Mesothelial cell of epicardium (in vitro differentiated cells): ENCODE measurements at places on chromosomes 16 and 17.

DNA sequence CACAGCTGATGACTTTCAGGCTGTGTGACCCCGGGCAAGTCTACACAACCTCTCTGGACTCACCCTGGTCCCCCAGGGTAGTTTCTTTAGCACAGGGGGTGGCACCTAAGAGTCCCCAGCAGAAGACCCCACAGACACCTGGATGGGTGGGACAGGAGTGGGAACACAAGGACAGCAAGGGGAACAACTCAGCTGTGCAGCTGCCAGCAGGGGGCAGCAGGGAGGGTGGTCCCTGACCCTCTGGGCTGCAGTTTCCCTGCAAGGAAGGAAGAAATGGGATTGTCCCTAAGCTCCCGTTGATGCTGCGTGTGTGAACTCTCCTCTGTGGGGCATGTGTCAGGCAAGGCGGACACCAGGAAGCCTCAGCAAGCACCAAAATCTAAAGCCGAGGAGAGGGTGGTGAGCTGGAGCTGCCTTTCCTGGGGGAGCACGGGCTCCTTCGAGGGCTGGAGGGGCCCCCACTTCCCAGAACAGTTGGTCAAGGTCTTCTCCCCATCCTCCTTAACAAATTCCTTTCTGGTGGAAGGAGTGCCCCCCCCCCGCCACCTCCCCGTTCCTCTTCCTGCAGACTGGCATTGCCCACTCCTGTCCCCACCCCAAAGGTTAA is 24.1 kb upstream of the CDH5 start:
- DNase-seq: no peak

DNA sequence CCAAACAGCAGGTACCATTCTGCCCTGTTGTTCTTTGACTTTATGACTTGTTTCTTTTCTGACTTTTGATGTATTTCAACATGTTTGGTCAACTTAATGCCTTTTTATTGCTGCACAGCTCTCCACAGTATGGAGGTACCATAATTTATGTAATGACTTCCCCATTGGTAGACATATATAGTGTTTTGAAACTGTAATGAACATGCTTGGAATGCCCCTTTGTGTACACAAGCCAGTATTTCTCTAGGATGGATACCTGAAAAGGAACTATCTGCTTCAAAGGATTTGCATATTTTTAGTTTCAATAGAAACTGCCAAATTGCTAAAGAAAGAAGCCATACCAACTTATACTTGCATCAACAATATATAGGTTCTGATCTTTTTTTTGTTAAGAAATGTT is 66.1 kb downstream of the NOG start:
- DNase-seq: no peak

DNA sequence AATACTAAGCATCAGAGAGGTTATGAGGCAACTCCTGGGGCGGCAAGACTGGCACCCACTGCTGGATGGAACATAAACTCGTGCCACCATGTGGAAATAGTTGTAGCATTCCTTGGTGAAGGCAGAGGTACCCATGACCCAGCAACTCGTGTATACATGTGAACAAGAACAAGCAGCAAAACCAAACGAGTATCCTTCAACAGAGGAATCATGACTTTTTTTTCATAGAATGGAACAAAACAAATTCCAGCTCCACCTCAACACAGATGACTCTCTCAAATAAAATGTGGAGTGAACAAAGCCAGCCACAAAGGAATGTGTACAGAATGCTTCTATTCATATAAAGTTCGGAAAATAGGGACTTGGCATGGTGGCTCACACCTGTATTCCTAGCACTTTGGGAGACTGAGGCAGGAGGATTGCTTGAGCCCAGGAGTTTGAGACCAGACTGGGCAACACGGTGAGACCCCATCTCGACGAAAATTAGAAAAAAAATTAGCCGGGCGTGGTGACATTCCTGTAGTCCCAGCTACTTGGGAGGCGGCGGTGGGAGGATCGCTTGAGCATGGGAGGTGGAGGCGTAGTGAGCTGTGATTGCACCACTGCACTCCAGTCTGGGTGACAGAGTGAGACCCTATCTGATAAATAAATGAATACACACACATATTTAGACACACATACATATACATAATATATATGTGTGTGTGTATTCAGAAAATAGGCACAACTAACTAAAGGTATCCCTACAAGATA is 35.3 kb downstream of the B9D1 start:
- DNase-seq: no peak

DNA sequence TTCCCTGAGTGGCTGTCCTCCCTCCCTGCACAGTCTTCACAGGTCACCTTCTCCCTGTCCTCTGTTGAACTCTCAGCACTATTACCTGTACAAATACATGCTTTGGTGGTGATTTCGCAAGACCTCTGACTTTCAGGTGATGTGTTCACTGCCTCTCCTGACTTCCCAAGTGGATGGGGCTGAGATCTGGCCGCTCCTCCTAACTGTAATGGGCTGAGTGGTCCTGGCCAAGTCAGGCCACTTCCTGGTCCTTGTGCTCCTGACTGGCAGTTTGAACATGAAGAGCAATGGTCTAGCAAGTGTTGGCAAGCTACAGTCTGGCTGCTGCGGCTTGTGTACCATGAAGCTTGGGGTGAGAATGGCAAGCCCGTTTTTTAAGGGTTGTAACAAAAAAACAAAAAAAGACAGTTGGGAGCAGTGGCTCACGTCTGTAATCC is 11.7 kb upstream of the TMED6 start:
- DNase-seq: no peak

DNA sequence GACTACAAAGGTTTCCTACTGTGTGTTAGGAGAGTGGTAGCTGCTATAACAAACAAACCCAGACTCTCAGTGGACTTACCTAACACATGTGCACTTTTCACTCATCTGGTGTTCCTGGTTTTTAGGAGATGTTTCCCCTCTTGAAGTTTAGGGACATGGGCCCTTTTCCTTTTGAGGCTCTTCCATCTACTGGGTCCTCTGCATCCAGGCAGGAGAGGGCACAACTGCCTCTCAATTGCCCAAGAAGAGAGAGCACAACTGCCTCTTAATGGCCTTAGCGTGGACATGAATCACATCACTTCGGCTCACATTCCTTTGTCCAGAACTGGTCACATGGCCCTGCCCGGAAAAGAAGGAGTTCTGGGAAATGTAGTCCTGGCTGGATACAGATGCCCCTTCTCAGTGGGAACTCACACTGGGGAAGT is 9.8 kb upstream of the TNRC6C start:
- no peak for DNase-seq

DNA sequence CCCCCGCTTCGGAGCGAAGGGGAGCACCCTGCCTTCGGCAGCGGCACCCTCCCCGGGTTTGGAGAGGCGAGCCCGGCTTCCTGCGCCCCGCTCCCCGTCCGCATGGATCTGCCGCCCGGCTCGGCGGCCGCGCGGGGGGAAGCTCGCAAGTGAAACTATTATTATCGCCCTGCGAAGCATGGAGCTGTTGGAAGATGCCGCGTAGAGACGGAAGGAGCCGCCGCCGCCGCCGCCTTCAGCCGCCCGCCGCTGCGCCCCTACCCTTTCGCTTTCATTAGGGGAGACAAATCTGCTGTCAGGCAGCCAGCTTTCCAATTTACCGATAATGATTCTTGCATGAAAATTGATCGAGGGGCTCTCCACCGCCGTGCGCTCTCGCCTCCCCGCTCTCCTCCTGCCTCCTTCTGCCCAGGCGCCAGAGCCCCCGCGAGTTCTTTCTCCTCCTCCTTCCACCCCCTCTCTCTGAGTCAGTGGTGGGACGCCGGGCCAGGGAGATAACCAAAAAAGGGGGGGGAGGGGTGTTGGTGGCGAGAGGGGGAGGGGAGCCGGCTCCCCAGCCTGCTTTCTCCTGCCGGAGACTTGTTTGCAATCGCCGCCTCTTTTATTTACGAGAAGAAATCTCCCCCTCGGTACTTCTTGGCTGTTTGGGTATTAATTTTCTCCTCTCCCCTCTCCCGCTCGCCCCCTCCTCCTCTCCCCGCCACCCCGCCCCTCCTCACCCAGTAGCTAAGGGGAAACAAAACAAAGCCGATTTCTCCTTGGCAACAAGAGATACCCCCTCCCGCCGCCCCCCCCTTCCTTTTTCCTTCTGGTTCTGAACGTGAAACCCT is 58.0 kb upstream of the GSE1 start:
- DNase-seq: peak; percentile 68
